ENCODE measurements at places on chromosomes 7 and 10.

- DNase-seq: no peak
Measured at GRCh38 chr10:98168147-98168546, 33.7 kb downstream of the R3HCC1L start.

DNA sequence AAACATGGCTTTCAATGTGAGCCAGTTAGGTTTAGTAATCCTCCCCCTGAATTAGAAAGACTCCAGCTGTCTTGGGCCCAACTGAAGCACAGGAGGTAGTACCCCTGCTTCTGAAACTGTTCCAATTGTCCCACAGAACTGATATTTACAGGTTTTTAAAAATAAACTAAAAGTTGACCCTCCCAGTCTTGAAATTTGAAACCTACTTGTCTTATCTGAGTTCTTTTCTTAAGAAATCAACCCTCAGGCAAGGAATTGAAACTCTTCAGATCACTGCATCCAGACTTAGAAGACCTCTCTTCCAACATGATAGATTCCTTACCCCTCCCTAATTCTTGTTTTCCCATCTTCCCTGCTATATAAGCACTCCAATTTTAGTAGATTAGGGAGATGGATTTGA, 13.3 kb upstream of the ARHGAP21 start:
- no peak for DNase-seq

DNA sequence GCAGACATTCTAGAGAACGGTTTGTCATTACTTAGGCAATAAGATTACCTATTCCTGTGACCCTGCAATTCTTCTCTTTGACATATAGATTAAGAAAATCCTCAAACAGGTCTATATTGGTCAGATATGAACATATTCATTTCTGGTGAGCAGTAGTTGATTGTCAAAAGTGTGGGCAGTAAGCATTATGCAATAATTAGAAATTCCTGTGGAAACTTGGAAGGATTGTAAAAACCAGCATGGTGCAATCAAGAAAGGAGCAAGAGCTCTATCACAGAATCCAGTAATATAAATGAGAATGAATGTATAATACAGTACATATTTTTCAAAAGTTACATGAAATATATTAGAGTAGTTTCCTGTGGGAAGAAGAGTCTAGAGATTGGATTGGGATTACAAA, 406.5 kb downstream of the SUGCT start:
- no peak for DNase-seq

- DNase-seq: no peak
Measured at GRCh38 chr10:124912101-124912886, 29.6 kb upstream of the ZRANB1 start.

- no peak for DNase-seq
Measured at GRCh38 chr7:17118412-17118811, 180.0 kb upstream of the AHR start.

DNA sequence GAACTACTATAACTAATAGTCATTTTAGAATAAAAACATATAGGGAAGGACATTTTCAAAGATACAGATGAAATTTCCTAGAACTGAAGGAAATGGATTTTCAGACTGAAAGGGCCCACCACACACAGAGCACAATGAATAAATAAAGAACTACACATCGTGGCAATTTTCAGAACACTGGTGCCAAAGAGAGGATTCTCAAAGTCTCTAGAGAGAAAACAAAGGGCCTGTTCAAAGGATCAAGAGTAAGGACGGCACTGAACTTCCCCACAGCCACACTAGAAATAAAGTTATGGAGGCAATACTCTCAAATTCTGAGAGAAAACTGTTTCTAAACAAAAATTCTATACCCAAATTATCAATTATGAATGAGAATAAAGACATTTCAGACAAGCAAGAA, 21.9 kb downstream of the NAPEPLD start:
- no peak for DNase-seq

DNA sequence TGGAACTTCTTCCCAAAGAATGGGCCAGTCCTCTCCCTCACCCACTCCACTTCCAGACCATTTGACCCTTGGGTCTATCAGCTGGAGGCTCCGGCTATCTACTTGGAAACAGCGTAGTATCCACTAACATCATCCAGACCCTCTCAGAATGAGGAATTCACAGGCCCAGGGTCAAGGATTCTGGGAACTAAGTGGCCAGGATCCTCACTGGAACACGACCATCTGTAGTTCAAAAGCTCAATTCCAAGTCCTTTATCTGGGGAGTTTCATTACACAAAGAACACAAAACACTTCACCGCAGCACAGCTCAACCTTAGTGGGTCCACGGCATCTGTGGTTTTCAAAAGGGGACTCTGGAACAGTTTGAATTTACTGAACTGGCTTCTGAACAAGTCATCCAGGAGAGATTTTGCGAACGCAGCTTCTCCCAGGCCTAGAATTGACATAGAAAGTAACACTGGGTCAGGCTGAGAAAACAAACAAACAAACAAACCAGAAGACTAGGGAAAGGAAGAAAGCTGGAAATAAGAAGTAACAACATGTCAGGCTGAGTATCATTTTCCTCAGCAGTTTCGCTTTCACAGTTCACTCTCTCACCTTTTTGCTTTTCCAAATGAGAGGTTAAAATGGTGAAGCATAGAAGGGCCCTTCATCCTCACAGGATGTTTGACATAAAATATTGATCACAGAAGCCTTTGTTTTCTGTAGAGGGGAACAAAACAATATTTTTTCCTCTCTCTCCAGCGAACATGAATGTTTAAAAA, 57.6 kb upstream of the USP6NL start:
- no peak for DNase-seq

- DNase-seq: no peak
Measured at GRCh38 chr10:34104829-34105572, 710.1 kb downstream of the PARD3 start.

- no peak for DNase-seq
Measured at GRCh38 chr7:2157473-2158279, 75.1 kb downstream of the MAD1L1 start.

- no peak for DNase-seq
Measured at GRCh38 chr7:24741679-24742505, 15.4 kb downstream of the GSDME start.

- DNase-seq: no peak
Measured at GRCh38 chr10:112294169-112294568, 11.0 kb downstream of the TECTB start.

- no peak for DNase-seq
Measured at GRCh38 chr10:78849115-78849514, 219.7 kb upstream of the ZMIZ1 start.

DNA sequence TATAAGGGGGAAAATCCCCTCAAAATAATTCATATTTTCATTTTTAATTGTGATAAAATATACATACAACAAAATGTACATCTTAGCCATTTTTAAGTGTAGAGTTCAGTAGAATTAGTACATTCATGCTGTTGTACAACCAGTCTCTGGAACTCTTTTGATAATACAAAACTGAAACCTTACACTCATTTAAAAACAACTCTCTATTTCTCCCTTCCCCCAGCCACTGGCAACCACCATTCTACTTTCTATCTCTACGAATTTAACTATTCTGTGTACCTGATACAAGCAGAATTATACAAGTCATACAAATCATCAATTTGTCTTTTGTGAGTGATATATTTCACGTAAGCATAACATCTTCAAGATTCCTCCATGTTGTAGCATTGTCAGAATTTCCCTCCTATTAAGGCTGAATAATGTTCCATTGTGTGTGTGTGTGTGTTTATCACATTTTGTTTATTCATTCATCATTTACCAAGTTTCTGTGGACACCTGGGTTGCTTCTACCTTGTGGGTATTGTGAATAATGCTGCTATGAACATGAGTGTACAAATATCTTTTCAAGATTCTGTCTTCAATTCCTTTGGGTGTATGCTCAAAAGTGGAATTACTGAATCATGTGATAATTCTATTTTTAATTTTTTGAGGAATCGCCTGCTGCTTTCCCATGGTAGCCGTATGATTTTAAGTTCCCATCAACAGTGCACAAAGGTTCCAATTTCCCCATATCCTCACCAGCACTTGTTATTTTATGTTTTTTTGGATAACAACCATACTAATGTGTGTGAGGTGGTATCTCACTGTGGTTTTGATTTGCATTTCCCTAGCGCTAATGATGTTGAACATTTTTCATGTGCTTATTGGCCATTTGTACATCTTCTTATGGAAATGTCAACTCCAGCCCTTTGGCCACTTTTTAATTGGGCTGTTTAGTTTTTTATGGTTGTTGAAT, 4.7 kb upstream of the EBLN1 start:
- DNase-seq: no peak

DNA sequence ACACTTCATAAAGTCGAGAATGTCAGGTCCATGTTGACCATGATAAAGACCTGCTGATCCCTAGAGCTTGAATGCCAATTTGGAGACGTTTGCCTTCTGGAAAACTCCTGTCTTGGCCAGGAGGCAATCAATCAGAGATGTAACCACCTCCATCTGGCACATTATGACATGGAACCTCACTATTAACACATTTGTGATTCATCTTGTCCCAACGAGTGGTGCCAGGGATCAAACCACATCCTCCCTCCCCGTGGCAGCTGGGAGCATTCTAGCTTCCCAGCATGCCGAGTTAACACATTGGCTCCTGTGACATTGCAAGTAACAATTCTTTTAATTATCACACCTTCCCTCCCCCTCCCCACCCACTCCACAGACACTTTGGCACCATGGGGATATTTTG, 84.0 kb upstream of the PPP1R17 start:
- DNase-seq: no peak

DNA sequence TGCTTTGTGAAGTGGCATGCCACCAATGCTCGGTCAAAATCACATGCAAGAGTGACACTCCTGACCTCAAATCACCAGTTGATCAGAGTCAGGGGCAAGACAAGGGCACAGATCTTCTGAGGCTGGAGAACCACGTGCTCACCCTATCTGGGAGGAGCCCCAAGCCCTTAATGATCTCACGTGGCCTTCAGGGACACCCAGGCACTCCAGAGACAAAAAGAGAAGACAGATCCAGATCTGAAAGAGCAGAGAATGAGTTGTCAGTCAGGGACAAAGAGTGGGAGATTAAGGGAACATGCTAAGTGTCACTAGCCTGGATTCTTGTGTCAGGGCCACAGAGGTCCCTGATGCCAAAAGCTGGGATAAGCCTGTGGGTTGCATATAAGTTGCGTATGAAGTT, 134.3 kb downstream of the PLXNA4 start:
- no peak for DNase-seq

DNA sequence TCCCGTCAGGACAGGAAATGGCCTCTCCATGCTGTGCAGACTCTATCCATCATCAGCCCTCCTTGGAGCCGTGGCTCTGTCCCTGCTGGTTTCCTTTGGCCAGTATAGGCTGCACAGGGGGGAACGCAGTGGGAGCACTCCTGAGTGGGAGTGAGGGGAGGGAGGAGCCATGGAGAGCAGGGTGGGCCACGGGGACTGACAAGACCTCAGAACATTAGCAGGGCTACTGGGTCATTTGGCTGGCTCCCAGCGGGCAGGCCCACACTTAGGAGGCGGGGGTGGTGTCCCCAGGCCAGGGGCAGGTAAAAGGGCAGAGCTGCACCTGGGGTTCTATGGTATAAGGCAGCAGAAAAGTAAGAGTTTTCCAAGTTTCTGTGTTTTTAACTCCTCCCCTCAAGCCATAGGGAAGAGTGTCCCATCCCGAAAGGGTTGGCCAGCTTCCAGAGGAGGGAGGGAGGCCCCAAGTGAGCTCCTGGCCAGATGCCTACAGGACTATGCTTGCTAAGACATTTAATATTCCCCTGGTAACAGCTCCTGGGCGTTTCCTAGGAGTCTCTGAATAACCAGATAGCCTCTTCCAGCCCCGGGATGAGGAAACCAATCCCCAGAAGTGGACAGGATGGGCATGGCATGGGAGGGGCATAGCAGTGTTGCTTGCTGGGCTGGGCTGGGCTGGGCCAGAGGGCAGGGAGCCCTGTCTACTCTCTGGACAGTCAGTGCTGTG, 5.5 kb upstream of the OPN4 start:
- no peak for DNase-seq

DNA sequence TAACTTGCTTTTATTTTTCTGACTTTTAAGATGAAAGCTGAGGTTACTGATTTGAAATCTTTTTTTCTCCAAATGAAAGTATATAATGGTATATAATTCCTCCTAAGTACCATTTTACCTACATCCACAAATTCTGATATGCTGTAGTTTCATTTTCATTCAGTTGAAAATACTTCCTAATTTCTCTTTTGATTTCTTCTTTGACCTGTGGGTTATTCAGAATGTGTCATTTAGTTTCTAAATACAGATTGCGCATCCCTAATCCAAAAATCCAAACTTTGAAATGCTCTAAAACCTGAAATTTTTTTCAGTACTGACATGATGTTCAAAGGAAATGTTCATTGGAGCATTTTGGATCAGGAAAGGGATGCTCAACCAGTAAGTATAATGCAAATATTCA, 168.7 kb downstream of the CELF2 start:
- DNase-seq: no peak

- no peak for DNase-seq
Measured at GRCh38 chr7:721619-722248, 4.8 kb upstream of the DNAAF5 start.

- DNase-seq: no peak
Measured at GRCh38 chr7:32378988-32379387, 111.2 kb downstream of the LSM5 start.

GRCh38 chr10:100319707-100320402, 10.2 kb downstream of the PKD2L1 start:
- DNase-seq: no peak

- DNase-seq: no peak
Measured at GRCh38 chr7:42186151-42186550, 50.9 kb downstream of the GLI3 start.

GRCh38 chr7:48106906-48107659, 18.0 kb downstream of the UPP1 start:
- no peak for DNase-seq

- no peak for DNase-seq
Measured at GRCh38 chr7:576524-577277, 57.1 kb upstream of the PDGFA start.

- no peak for DNase-seq
Measured at GRCh38 chr10:67875340-67876238, 8.9 kb upstream of the SIRT1 start.

DNA sequence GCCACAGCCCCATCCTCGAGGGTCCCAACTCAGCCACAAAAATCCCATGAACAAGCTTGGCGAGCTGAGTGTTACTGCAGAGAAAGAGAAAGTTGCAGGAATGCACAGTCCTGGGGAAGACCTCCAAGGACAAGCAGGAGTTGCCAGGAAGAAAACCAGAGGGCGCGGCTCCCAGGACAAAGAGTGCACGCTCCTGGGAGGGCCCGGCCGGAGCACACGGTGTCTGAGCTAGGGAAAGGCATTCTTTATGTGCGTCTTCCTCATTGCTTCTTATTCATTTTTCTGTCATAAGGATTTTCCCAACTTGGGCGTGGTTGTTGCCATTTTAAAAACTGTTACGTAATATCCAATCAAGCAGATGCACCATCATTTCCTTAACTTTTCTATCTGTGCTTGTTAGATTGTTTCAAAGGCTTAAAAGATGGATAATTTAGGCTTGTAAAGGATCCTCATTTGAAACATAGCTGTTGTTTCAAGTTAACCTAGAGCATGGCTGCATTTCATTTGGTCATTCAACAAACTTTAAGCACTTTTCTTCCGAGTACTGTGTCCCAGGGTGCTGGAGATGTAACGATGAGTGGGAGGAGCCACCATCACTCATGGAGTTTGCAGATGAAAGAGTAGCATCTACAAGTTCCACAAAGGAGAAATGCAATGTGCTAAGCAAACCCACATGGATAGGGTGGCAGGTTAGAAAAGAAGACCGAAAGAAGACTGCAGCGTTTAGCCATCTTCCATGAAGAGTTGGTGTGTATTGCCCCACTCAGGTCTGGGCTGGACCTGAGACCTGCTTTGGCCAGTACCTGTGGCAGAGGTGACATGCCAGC, 5.6 kb upstream of the CNPY1 start:
- DNase-seq: no peak
